Tibial artery (tissue), 4 donors: ENCODE measurements at places on chromosomes 5 and 9.

DNA sequence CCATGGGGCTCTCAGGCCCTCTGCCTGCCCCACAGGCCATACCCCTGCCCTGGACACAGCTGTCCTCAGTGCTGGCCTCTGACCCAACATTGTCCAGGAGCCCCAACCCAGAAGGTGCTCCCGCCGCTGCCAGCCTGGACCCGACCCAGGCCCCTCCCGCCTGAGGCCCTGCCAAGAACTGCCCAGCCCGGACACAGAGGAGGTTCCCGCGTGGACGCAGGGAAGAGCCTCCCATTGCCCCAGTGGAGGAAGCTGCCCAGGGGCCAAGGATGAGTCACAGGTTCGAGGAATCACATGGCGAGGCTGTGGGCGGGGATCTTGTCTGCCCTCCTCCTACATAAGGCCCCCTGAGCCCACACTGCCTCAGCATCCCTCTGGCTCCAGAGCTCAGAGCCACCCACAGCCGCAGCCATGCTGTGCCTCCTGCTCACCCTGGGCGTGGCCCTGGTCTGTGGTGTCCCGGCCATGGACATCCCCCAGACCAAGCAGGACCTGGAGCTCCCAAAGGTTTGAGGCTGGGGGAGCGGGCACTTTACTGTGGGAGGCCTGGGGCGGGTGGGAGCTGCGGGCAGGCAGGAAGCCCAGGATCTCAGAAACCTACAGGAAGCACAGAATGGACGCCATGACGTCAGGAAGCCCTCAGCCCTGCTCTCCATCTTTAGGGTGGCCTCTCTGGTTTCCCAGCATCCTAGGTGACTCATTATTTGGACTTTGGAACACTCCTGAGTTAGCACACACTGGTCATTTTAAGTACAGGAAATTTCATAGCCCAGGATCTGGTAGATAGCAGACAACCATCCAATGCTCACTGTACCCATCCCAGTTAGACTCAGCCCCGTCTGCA is at the start of gene PAEP:
TSS of gene PAEP (plus strand) at position 366 of the 844 bp plus-strand sequence.
- DNase-seq: no peak

DNA sequence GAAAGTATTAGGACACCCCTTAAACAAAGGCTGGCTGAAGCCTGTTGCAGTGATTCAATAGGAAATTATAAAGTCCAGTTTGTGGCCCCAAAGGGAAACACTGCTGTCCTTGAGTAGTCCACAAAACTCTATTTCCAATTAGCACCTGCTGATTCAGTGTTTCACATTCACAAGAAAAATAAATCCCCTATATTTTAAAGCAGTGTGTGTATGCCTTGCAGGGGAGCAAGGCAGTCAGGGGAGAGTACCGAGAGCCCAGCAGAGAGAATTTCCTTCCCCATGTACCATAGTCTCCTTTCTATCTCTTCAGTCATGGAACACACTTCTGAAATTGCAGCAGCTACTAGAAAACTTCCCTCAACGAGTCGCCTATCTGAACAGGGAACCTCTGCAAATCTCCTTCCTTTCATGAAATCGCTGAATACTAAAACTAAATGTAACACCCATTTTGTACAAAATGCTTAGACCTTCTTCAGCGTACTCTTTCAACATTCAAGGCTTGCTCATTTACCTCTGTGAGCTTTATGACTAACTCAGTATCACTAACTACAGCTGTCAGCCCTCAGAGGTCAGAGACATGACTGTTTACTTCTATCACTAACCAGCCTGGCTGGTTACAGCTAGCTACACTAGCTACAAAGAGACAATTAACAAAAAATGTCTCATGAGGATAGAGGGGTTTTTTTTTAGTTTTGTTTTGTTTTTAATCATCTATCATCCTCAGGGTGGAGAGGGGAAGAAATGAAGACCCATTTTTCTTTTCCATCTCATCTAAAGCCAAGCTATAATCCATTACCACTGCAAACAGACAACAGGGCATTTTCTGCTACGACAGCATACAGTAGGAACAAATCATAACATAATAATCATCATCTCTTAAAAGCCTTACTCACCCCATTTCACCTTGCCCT is 188.7 kb downstream of the EBF1 start:
- no peak for DNase-seq

DNA sequence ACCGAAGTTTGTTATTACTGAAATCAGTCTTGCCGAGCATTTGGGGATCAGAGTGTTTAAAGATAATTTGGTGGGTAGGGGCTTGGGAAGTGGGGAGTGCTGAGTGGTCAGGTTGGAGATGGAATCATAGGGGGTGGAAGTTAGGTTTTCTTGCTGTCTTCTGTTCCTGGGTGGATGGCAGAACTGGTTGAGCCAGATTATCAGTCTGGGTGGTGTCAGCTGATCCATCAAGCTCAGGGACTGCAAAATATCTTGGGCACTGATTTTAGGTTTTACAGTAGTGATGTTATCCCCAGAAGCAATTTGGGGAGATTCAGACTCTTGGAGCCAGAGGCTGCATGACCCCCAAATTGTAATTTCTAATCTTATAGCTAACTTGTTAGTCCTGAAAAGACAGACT is 5.4 kb upstream of the ANKRD31 start:
- DNase-seq: no peak

- DNase-seq: no peak
Measured at GRCh38 chr9:136117916-136118319, 757 bp downstream of the TMEM250 start.

DNA sequence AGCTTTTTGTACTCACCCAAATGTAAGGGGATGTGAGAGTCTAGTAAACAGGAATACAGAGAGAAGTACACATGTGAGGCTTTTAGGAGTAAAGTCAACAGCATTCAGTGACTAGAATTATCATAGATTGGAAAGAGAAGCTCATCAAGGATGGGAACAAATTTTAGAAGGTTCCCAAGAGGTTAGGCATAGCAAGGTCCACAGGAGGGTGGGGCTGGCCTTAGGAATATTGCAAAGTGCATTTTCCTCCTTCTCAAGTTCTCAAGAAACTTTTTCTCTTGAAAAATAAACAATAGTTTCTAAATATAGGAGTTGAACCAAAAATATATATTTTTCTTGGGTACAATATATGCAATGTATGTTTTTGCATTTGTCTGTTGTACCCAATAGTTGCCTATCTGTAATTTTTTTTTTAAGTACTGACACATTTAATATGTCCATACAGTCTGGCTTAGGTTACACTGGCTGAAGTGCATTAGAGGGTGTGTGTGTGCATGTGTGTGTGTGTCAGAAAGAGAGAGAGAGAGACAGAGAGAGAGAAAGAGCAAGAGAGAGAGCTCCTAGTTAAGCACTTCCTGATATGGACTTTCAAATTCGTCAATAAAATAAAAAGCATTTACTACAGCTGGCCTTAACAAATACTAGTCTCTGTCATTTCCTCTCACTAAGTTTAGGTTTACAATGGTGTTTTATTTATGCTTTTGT is 62.2 kb downstream of the SNX18 start:
- DNase-seq: no peak

GRCh38 chr5:65924366-65925043 is 1.9 kb upstream of the ERBIN start:
- no peak for DNase-seq

GRCh38 chr9:136745389-136746154 is 2.8 kb downstream of the LCN6 start:
- no peak for DNase-seq

GRCh38 chr9:87861332-87861731 is 21.3 kb upstream of the SPATA31E1 start:
- DNase-seq: no peak

DNA sequence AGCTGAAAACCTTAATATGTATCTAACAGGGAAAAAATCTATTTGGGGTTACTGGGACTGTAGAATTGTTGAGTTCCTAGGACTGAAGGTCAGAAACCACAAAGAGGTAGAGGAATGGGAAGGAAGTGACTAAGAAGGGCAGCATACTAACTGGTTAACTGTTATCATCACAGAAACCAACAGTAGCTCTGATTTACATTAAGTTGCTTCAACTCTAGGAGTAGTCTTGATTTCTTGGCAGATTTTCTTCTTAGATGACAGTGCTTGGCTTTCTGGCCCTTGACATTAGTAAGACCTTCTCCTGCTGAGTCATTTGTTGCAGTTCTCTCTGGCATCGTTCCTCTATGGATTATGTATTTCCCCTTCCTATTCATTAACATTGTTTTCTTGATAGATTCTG is 116.1 kb upstream of the RASA1 start:
- DNase-seq: no peak

GRCh38 chr5:103436656-103437055 is 125.9 kb downstream of the NUDT12 start:
- no peak for DNase-seq

DNA sequence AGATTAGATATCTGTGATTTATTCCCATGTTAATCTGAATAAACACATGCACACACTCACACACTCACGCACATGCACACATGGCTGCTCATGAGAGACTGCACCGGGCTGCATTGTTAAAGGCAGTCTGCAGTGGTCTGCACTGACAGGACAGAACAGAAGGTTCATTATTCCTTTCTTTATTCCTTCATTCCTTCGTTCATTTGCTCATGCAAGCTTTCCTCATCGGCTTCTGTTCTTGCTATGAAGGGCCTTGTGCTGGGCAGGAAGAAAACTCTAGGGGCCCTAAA is 41.4 kb upstream of the FSTL4 start:
- DNase-seq: no peak

DNA sequence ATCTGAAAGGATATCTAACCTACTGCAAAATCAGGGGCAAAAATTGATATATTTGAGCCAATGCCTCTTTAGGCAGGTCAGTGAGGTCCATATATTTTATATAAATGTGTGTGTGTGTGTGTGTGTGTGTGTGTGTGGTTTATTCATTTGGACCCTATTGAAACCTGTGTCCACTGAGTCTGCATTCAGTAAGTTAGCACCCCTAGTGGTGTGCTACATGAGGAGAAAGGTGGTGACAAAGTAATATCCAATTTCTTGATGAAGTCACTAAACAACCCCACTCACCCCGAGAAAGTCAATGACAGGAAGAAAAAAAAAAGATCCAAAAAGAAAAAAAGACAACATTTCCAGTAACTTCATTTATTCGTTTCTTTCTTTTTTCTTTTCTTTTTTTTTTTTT is 4.1 kb downstream of the FBXW11 start:
- no peak for DNase-seq

- no peak for DNase-seq
Measured at GRCh38 chr5:149824120-149824519, 94.0 kb downstream of the PPARGC1B start.

- DNase-seq: no peak
Measured at GRCh38 chr9:132993511-132993939, 15.0 kb downstream of the GFI1B start.

- no peak for DNase-seq
Measured at GRCh38 chr9:37331871-37332270, 90.6 kb upstream of the GRHPR start.

DNA sequence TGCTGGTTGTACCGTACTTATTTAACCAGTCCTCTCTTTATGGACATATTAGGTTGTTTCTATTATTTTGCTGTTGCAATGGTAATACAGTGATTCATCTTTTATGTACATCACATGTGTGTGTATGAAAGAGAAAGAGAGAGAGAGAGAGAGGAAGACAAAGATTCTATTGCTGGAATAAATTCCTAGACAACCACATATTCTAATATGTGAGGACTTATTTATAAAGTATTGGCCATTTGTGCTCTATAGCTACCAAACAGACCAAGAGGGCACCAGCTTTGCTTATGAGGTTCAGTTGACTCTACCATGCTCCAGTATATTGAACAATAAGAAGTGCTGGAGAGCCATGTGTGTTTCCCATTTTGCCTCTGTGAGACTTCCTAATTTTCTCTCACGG is 513.5 kb downstream of the DMAC1 start:
- DNase-seq: no peak
